AG09309 (cell line): ENCODE measurements at places on chromosomes 3 and 15.

DNA sequence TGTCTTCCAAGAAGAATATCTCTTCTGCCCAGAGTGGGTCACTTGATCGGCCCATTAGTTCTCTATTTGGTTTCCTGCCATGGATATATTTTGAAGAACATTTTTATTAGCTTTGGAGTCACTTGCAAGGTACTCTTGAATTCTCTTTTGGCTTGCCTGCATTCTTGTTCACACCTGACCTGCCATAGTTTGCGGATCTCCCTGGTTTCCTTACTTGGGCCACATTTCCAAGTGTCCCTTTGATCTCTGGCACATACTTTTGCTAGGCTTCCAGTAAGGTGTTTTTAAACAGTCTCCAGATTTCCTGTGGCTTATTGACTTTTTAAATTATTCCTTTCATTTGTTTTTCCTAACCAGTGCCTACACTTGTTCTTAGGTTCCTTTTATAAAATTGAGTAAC is 488.5 kb upstream of the MDFIC2 start:
- no peak for DNase-seq

GRCh38 chr3:190024912-190025311 is 95.8 kb downstream of the P3H2 start:
- no peak for DNase-seq

DNA sequence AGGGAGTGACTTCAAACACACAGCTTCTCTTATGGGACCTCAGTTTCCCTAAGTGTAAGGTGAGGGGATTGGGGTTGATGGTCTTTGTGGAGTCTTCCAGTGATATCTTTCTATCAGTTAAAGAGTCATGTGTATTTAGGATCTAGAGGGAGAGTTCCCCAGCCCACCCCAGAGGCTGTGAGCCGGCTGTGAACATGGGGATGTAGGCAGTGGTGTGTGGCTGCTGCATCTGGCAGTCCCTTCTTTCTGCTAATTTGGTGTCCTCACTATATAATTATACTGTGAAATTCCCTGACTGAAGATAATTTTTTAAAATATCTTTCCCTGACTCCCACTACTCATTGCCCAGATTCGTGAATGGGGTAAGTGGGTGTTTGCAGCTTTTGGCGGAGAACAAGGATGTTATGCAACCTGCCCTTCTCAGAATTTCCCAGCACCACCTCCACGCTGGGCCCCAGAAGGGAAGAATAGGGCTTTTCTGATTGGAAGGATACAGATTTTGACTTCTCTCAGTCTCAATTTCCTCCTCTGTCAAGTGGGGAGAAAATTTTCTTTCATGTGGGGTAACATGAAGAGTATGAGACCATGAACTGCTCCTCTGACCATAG is 79.0 kb upstream of the RASGRF1 start:
- DNase-seq: no peak

DNA sequence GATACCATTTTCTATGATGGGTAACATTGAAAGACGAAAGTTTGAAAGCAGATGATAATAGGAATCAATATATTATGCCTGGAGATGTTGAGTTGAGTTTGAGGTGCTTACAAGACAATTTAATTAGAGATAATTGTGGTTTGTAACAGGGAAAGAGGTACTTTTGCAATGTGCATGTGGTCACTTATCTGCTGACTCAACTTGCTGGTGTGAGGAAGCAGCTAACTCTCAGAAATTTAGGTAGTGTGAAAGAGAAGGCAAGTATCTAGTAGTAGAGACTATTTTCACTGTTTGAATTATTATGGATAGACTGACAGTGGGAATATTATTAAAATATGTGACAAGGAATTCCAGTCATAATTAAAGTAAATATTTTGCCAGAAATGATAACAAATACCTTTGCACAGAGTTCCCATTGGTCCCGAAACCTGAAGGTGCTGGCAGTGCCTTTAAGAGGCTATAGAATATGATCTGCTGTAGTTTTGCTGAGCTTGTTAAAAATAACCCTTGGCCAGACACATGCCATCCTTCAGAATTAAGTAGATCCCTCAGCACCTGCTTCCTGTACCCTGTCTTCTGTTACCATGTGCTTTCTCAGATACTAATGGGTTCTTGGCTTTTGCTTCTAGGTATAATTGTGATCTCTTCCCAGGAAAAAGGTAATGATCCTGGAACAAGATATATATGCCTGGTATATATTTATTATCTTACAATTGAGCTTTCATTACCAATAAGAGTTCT is 315.9 kb downstream of the BCHE start:
- no peak for DNase-seq

GRCh38 chr3:149243540-149243939 is 21.9 kb upstream of the CP start:
- no peak for DNase-seq

GRCh38 chr15:100170291-100171210 is 171.2 kb downstream of the ADAMTS17 start:
- DNase-seq: no peak

DNA sequence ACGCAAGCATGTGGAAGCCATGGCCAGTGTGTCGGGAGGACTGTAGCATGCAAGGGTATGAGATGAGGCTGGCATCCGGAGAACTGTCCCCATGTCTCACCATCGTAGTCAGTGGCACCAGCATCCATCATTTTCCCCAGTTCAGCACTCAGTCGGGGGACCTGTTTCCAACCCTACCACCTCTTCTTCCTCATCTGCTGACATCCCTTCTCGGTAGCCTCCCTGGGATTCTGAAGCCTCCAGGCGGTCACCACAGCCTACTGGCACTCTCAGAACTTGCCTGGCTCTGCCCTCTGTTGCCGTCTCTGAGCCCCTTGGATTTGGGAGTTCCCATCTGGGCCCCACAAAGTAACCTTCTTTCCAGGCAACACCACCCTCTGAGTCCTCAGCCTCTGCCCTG is 131.1 kb upstream of the ABHD17C start:
- DNase-seq: no peak
